Progenitor cell of endocrine pancreas (in vitro differentiated cells): ENCODE measurements at places on chromosomes 11 and 22.

DNA sequence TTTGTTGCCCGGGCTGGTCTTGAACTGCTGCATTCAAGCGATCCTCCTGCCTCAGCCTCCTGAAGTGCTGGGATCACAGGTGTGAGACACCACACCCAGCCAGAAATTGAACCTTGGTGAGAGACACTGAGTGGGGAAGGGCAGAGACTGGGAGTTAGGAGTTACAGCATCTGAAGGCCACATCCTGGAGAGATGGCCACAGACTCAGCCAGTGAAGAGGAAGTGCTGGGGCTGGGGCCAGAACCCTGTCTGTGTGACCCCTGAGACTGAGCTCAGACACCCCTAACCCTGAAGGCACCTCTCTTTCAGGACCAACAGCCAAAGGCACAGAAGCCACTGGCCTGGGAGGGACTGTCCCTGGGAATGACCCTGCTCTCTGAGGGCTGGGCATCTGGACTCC, 33.8 kb downstream of the TXN2 start:
- DNase-seq, result no peak

- DNase-seq, result no peak
Observed at GRCh38 chr22:40313007-40313406, 33.3 kb upstream of the ADSL start.

GRCh38 chr11:84655712-84656111, 971.4 kb downstream of the DLG2 start:
- DNase-seq, result no peak

DNA sequence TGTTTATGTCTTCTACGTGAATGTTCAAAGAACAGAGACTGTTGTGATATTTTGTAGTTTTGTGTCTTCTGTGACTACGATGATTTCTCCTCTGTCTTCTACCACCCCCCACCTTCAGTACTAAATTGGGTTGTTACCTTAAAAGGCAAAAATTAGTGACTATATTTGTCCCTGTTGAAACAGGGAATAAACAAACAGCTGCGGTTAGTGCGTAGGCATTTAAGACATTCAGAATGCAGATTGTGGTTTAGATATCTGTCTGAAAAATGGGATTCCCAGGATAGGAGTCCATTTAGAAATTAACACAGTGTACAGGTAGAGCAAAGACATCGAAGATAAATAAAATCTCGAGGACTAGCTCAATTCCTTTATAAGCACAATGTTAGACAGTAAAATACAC, 15.6 kb upstream of the ARHGAP42 start:
- DNase-seq, result no peak

DNA sequence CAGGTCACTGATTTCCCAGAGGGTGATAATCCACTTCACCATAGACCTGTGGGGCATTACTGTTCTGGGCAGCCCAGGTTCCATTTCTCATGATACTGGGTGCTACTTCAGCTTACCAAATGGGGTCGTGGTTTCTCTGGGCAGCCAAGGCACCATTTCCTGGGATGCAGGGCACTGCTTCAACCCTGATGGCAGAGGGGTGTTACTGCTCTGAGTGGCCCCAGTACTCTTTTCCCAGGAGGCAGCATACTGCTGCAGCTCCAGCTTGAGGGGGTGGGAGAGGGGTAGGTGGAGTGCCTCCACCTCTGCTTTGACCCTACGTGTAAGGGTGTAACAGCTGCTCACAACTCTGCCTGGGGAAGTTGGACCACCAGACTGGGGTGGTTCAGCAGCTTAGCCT, 51.1 kb downstream of the PRMT3 start:
- DNase-seq, result no peak

DNA sequence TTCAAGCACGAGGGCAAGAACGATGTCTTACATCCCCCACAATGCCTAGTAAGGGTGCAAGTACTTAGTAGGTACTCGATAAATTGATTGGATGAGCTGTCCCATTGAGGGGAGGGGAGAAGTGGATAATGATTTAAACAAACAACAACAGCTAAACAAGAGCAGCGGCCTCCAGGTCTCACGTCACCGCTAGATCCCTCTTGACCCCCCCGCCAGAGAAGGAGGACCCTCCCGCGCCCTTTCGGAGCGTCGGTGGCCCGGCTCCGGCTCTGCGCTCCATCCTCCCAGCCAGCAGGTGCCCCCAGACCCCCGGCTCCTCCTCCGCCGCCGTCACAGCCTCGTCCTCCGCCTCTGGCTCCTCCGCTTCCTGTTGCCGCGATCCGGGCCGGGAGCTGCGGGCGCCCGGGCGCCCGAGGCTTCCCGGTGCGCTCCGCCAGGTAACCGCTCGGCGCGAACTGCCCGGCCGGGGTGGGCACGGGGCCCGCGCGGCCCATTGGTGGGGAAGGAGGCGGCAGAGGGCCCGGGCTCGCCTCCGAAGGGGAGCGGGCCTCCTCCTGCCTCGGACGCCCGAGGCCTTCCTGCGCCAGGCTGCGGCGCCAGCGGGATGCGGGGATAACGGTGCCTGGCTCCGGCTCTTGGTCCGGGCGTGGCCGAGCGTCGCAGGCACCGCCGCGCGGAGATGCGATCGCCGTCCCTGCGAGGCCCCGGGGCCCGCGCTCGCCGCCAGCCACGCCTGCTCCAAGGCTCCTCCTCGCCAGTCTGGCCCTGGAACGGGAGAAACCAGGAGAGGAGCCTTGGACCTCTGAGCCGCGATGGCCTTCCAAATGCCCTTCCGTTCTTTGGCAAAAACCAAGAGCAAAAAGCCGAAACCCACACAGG, at the start of gene TLCD5:
TLCD5 (plus strand) TSS at position 368 of the 879 bp plus-strand sequence. CDS start 2,143 bp downstream, outside the sequence.
- DNase-seq, result peak; percentile 70

- DNase-seq, result no peak
Observed at GRCh38 chr11:68432874-68433273, 27.7 kb upstream of the PPP6R3 start.

DNA sequence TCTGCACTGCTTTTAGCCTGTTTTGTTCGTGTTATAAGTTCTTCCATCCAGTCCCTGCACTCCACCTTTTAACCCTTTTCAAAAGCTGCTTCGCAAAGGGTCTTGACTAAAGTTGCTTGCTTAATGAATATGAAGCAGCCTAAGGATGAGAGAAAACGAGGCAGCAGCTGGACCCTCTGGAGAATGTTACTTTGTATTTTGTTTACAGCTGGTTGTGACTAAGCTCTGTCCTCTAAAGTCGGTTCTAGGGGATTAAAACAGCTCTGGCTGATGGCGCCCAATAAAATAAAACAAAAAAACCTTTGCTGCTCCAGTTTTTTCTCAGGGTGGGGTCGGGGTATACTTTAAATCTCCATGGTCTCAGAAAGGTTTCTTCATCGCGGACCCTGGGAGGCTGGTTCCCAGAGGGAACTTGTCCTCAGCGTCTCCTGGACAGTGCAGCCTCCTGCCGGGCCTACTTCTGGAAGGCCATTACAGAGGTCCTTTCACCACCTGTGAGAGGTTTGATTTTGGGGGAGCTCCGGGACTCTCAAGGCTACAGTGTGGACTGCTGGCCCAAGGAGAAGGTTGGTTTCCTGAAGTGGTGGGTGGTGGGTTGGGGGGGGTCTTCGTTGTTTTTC, 836 bp upstream of the RBM4 start:
- DNase-seq, result no peak

GRCh38 chr11:86117712-86118063, 48.8 kb upstream of the PICALM start:
- no peak for DNase-seq

DNA sequence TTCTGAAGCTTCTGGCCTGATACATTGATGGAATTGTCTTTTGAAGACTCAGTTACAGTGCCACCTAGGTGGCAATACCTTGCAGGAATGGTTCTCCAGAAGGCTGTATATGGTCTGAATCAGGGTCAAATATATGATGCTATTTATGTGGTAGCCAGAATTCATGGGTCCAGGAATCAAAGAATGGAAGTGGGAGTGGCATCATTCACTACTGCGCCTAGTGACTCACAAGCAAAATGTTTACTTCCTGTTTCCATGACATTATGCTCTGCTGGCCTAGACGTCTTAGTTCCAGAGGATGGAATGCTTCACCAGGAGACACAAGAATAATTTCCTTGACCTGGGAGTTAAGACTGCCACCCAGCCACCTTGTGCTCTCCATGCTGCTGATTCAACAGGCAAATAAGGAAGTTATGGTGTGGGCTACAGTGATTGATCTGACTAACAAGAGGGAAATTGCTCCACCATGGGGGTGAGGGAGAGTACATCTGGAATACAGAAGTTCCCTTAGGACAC, 491.8 kb downstream of the ETS1 start:
- no peak for DNase-seq

GRCh38 chr11:818396-819128, at the start of gene PNPLA2:
Gene PNPLA2 (plus strand): TSS chr11:818914. CDS start chr11:819719, 805 bp downstream.
- no peak for DNase-seq

DNA sequence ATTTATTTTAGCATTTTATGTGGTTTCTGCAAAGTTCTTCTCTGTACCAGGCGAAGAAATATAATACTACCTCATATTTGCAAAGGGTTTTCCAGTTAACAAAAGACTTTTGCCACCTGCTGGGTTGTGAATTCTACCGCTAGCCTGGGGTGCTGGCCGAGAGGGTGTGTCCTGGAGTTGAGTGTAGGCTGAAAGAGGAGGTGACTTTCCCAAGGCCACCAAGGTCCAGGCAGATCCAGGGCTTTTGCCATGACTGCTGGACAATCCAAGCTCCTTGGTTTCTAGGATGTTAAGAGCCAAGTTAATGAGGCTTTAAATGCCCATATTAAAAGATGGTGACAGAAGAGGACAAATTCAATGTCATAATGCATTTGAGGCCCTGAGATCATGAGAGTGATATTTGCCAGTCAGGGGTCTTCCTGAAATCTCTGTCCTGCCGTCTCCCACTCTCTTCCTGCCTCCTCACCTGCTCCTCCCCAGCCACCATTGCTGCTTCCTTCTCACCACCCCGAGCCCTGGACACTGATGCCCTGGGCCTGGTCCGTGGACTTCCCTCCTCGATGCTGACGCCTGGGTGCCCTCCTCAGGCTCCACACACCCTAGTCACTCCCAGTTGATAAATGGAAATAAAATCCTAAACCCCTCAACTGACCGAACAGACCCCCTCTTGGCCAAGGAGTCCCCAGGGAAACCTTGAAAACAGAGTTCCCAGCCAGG, 825.6 kb downstream of the TBC1D22A start:
- no peak for DNase-seq

GRCh38 chr11:130414107-130415080, 14.0 kb downstream of the ADAMTS8 start:
- DNase-seq, result no peak

DNA sequence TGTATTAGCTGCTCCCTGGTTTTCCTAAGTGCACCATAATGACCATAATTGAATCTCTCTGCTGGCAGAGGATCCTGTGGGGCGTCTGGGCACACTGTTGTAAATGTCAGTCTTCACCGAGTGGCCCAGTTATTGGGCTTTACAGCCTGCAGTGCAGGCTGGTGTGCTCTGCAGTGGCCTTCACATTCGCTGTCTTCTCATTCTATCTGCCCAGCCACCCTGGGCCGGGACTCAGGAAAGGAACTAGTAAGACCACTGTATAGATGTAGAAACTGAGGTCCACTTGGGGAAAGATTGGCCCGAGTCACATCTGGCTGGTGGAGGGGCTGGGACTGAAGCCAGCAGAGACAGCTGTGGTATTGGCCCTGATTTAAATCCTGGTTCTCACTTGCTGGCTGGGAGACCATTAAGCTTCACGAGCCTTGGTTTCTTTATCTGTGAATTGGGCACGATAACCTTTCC, 49.3 kb downstream of the TSPAN18 start:
- no peak for DNase-seq

DNA sequence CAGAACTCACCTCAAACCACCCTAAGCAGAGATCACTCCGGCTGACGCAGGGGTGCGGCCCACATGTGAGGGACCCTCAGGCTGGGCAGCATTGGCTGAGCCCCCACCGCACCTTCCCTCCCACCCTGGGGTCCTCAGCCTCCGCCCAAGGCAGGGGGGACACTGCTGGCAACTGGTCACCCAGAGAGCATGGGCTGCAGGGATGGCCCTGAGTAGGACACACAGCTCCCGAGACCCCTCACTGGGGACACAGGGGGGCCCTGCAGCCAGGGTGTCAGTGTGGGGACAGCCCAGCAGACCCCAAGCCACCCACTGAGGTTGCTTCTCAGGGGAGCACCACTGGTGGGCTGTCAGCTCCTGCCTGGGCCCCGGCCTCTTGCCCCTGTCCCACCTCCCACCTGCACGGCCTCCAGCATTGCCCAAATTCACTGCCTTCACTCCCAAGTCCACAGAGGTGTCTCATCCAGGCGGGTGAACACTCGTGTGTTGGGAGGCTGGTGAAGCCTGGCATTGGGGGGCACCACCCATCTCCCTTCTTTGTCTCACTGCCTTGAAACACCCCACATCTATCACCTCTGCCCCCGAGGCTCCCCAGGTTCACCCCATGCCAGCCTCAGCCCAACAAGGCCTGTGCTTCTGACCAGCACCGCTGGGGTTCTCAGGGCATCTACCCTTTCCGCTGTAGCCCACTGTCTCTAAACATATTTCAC, 4.7 kb downstream of the C11orf21 start:
- DNase-seq, result no peak

DNA sequence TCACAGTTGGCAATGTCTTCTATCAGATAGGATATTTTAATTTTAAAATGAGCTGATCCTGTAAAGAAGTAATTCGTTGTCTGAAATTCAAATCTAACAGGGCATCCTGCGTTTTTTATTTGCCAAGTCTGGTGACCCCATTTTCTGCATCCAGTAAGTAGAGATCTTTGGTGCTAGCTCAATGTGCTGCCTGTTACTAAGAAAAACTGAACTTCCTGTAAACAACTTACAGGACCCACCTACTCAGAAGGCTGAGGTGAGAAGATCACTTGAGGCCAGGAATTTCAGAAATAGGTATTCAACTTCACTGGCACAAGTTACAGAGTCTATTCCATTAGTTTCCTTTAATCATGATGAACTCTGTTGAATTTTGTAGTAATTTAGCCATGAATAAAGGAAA, 4.0 kb downstream of the ARL14EP start:
- no peak for DNase-seq

DNA sequence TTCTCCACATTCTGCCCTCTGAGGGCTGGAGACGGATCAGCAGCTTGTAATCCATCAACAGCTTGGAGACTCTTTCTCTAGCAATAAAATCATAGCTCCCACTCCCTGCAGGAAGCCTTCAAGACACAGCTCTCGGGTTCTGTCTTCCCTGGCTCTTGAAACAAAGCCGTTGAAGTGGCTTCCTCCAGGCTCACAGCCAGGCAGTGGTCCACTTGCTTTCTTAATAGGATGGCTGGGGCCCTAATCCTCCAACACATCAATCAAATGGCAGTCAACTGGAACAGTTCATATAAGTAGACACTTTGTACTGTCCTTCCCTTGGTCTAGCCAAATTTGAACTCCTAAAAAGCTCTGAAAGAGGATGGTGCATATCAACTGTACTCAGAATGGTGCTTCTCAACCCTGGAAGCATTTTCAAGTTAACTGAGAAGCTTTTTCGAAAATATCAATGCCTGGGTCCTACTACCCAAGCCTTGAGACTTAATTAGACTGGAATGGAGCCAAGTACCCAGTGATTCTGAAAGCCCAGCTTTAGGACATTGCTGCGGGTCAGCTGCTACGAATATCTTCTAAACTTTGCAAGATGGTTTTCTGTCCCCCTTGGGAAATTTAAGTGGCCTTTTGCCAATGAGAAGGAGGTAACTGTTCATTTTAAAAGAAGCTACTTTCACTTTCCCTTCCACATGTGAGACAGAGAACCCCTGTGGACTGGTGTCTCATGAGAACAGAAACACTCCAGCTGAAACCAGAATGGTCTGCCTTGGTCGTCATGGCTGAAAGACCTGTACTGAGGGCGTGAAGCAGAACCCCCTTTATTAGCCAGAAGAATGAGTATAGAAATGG, 74.7 kb downstream of the SC5D start:
- DNase-seq, result no peak

GRCh38 chr22:43047605-43048004, 32.7 kb upstream of the PACSIN2 start:
- no peak for DNase-seq
